Effector memory CD4-positive, alpha-beta T cell (primary cell): ENCODE measurements at places on chromosomes 1 and 21.

- no peak overlapping the region for H3K4me3 ChIP-seq
- H3K36me3 ChIP-seq: no peaks in the 10 kb centered on the region
- no peaks in the 10 kb centered on the region for H3K27me3 ChIP-seq
- H3K4me1 ChIP-seq: no peaks in the 10 kb centered on the region
These were observed 52.2 kb downstream of the DMRTB1 start for GRCh38 chr1:53511323-53511932.

- no peak for DNase-seq
- peaks cover 54% of the 10 kb centered on the region for H3K36me3 ChIP-seq
- H3K27me3 ChIP-seq: no peaks in the 10 kb centered on the region
- H3K27ac ChIP-seq: no peak overlapping the region
These were observed 31.1 kb downstream of the GNAI3 start for GRCh38 chr1:109579491-109579890.

GRCh38 chr1:92080128-92080985 lies at the start of gene BTBD8:
Gene BTBD8 (plus strand): TSS chr1:92080345. CDS start chr1:92080572, 227 bp downstream.
- H3K4me1 ChIP-seq: no peaks in the 10 kb centered on the region
- H3K4me3 ChIP-seq: peak within 1 kb of the TSS; percentile 73
- no peaks in the 10 kb centered on the region for H3K27me3 ChIP-seq
- DNase-seq: peak; percentile 61
- peak within 1 kb of the TSS; percentile 40 for H3K27ac ChIP-seq

GRCh38 chr1:20720631-20721091 lies 2.9 kb upstream of the KIF17 start:
- DNase-seq: no peak
- no peaks in the 10 kb centered on the region for H3K36me3 ChIP-seq
- no peak overlapping the region for H3K27ac ChIP-seq
- peaks cover 4% of the 10 kb centered on the region for H3K4me1 ChIP-seq
- H3K27me3 ChIP-seq: no peaks in the 10 kb centered on the region

GRCh38 chr1:180131510-180131909 lies 23.2 kb upstream of the QSOX1 start:
- H3K4me1 ChIP-seq: no peaks in the 10 kb centered on the region
- H3K36me3 ChIP-seq: no peaks in the 10 kb centered on the region
- no peak for DNase-seq
- H3K27ac ChIP-seq: no peak overlapping the region

DNA sequence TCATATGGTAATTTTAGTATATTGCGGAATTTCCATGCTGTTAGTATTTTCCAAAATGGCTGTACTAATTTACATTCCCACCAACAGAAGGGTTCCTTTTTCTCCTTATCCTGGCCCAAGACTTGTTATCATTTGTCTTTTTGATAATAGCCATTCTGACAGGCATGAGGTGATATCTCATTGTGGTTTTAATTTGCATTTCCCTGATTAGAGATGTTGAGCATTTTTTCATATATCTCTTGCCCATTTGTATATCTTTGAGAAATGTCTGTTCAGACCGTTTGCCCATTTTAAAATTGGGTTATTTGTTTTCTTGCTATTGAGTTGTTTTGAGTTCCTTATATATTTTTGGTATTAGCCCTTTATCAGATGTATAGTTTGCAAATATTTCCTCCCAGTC lies 14.0 kb downstream of the CAPZA1 start:
- H3K4me1 ChIP-seq: peaks cover 19% of the 10 kb centered on the region
- peaks cover 9% of the 10 kb centered on the region for H3K36me3 ChIP-seq
- no peak overlapping the region for H3K27ac ChIP-seq

- DNase-seq: no peak
- no peaks in the 10 kb centered on the region for H3K27me3 ChIP-seq
- H3K27ac ChIP-seq: no peak overlapping the region
- H3K36me3 ChIP-seq: no peaks in the 10 kb centered on the region
- no peaks in the 10 kb centered on the region for H3K4me1 ChIP-seq
These were observed 215.7 kb upstream of the IRF2BP2 start for GRCh38 chr1:234825498-234826165.

GRCh38 chr1:114550336-114550735 lies 31.1 kb downstream of the BCAS2 start:
- H3K4me3 ChIP-seq: no peak overlapping the region
- H3K4me1 ChIP-seq: no peaks in the 10 kb centered on the region
- H3K36me3 ChIP-seq: no peaks in the 10 kb centered on the region
- no peaks in the 10 kb centered on the region for H3K27me3 ChIP-seq

GRCh38 chr1:33660956-33661355 lies 188.5 kb downstream of the ZSCAN20 start:
- no peak overlapping the region for H3K4me3 ChIP-seq
- no peak overlapping the region for H3K27ac ChIP-seq
- no peak for DNase-seq
- H3K36me3 ChIP-seq: no peaks in the 10 kb centered on the region
- H3K27me3 ChIP-seq: no peaks in the 10 kb centered on the region

- no peaks in the 10 kb centered on the region for H3K4me1 ChIP-seq
- H3K4me3 ChIP-seq: no peak overlapping the region
- no peak overlapping the region for H3K27ac ChIP-seq
- DNase-seq: no peak
- no peaks in the 10 kb centered on the region for H3K27me3 ChIP-seq
These were observed 5.6 kb downstream of the ARHGEF16 start for GRCh38 chr1:3459940-3460671.

- H3K4me1 ChIP-seq: peaks cover 2% of the 10 kb centered on the region
- no peak for DNase-seq
- no peaks in the 10 kb centered on the region for H3K27me3 ChIP-seq
- H3K4me3 ChIP-seq: no peak overlapping the region
These were observed 16.8 kb downstream of the TRPM2 start for GRCh38 chr21:44370027-44370735.
